Prostate gland (tissue), 2 donors: ENCODE measurements at places on chromosomes 16 and 17.

GRCh38 chr16:67226295-67226803 is 581 bp upstream of the TMEM208 start:
- H3K27me3 ChIP-seq = no peaks in the 10 kb centered on the region
- DNase-seq = no peak
- H3K36me3 ChIP-seq = peaks cover 23% of the 10 kb centered on the region
- peak overlapping the region; percentile 82 for H3K4me3 ChIP-seq
- H3K27ac ChIP-seq = peak overlapping the region; percentile 73
- no peaks in the 10 kb centered on the region for H3K4me1 ChIP-seq

DNA sequence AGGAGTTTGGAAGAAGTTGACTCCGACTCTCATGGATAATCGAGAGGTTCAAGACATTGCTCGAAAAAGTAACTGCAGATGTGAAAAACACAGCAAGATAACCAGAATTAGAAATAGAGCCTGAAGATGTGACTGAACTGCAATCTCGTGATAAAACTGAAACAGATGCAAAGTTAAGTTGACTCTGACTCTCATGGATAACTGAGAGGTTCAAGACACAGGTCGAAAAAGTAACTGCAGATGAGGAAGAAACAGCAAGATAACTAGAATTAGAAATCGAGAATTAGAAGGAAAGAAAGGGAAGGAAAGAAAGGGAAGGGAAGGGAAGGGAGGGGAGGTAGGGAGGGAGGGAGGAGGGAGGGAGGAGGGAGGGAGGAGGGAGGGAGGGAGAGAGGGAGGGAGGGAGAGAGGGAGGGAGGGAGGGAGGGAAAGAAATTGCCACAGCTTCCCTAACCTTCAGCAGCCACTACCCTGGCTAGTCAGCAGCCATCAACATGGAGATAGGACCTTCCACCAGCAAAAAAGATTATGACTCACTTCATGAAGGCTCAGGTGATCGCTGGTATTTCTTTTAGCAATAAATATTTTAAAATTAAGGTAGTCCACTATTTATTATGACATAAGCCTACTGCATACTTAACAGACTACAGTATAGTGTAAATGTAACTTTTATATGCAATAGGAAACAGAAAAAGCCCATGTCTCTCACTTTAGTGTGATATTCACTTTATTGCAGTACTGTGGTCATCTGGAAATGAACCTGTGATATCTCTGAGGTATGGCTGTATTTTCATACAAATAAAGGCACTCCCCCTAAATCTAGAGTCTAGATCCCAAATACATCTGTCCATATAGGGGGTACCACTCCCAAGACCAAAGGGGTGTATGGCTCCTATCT is 68.3 kb downstream of the KANSL1 start:
- no peak overlapping the region for H3K27ac ChIP-seq
- no peaks in the 10 kb centered on the region for H3K36me3 ChIP-seq
- no peaks in the 10 kb centered on the region for H3K27me3 ChIP-seq

DNA sequence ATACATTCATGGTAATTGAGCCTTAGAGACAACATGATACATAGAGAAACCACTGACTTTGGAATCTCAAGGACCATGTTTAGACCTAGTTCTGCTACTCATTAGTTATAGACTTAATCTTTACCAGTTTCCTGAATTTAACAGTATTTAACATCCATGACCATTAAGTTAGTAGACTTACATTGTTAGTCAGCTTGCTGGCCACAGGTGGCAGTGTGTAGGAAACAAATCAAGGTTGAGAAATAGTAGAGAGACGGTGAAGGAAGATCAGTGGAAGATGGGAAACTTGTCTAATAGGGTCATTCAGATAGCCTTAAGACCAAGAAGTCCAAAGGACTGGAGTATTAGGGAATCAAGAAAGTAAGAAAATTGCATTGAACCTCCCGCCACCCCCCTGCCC is 31.0 kb downstream of the OMG start:
- no peak overlapping the region for H3K27ac ChIP-seq
- H3K4me1 ChIP-seq = no peaks in the 10 kb centered on the region
- H3K36me3 ChIP-seq = no peaks in the 10 kb centered on the region
- H3K4me3 ChIP-seq = no peak overlapping the region

DNA sequence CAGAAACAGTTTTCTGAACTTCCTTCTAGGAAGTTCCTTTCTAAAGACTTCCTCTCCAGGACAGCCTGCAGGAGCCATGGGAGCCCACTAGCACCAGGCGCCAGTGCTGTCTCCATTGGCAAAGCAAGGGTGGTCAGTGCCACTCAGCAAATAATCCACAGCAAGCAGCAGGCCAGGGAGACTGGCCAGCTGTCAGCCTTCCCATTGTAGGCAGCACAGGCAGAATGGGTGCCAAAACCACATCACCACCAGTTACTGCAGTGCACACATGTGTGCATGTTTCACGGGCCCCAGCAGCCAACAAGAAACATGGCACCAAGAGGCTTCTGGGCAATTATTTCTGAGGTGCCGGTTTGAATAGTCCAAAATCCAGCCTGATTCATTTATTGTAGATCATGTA is 26.7 kb downstream of the DNASE1 start:
- H3K36me3 ChIP-seq = no peaks in the 10 kb centered on the region
- no peak overlapping the region for H3K27ac ChIP-seq
- H3K27me3 ChIP-seq = no peaks in the 10 kb centered on the region
- H3K4me1 ChIP-seq = no peaks in the 10 kb centered on the region

- no peak overlapping the region for H3K4me3 ChIP-seq
- peaks cover 3% of the 10 kb centered on the region for H3K27me3 ChIP-seq
These were observed 94.5 kb upstream of the WSCD1 start for GRCh38 chr17:5975661-5976060.

DNA sequence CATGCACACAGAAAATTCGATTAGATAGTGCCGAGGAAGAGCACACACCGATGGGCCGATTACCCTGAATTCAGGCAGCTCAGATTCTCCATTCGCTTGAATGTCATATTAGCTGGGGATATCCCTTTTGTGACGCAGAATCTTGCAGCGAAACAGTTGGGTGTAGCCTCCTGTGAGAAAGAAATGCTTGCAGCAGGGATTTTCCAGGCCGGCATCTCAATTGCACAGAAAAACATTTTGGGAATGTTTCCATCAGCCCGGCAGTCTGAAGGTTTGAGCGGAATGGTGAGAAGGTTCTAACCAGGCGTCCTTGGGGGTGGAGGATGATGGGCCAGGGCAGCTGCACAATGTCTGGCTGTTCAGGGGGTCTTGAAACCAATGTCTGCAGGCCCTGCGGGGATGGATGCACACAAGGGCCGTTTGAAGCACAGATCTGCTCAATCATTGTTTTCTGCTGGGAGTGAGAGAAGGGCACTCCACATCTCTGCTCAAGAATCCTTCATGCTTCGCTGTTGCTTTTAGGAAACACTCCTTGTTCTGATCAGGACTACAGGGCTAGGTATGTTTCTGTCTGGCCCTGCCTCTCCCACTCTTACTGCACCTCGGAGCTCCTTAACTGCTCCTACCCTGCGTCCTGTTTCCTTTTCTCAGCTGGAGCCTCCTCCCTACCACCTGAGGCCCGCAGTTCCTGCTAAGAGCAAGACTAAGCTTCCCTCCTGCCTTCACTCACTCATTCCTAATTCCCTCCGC is 94.6 kb downstream of the CMIP start:
- no peak overlapping the region for H3K27ac ChIP-seq
- H3K4me3 ChIP-seq = no peak overlapping the region
- no peaks in the 10 kb centered on the region for H3K36me3 ChIP-seq
- no peaks in the 10 kb centered on the region for H3K27me3 ChIP-seq
- DNase-seq = no peak
- H3K4me1 ChIP-seq = peaks cover 2% of the 10 kb centered on the region

GRCh38 chr17:2195729-2196128 is 107.9 kb downstream of the SMG6 start:
- H3K27ac ChIP-seq = no peak overlapping the region
- no peaks in the 10 kb centered on the region for H3K27me3 ChIP-seq
- H3K36me3 ChIP-seq = no peaks in the 10 kb centered on the region

GRCh38 chr16:71671165-71671564 is 45.2 kb downstream of the MARVELD3 start:
- H3K36me3 ChIP-seq = no peaks in the 10 kb centered on the region
- H3K4me1 ChIP-seq = no peaks in the 10 kb centered on the region
- no peaks in the 10 kb centered on the region for H3K27me3 ChIP-seq

GRCh38 chr16:66493490-66494401 is 56.2 kb downstream of the TK2 start:
- no peak overlapping the region for H3K4me3 ChIP-seq
- no peaks in the 10 kb centered on the region for H3K27me3 ChIP-seq
- no peaks in the 10 kb centered on the region for H3K4me1 ChIP-seq
- no peak for DNase-seq

DNA sequence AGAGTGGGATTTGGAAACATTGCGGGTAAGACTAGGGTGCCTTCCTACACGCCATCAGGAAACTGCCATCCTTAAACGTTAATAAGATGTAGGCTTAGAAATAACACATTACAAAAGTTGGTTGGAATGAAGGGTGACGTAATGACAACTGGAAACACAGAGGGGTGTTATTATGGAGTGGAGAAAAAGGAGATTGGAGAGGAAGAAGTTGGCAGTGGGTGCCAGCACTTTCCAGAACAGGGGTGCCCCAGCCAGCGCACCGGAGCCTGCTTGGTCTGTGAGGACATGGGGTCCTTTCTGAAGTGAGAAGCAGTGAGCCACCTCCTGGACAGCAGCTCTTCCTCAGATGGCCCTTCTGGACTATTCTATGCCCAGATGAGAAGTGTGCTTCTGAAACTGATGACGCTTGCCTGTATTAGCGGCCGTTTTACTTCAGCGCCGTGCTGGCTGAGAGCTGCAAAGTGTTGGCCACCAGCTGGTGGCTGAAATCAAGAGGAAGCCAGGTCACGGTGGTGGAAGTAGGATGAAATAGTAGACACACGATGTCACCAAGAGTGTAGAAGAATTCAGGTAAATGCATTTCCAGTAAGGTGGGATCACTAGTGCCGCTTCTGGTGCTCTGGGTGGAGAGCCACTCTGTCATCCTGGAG is 244.8 kb downstream of the NTN1 start:
- H3K27me3 ChIP-seq = no peaks in the 10 kb centered on the region
- no peak overlapping the region for H3K27ac ChIP-seq
- H3K4me1 ChIP-seq = no peaks in the 10 kb centered on the region
- no peak overlapping the region for H3K4me3 ChIP-seq
- no peak for DNase-seq
- no peaks in the 10 kb centered on the region for H3K36me3 ChIP-seq

GRCh38 chr17:7431231-7431630 is 2.6 kb downstream of the SPEM3 start:
- no peaks in the 10 kb centered on the region for H3K27me3 ChIP-seq
- H3K27ac ChIP-seq = no peak overlapping the region
- H3K4me1 ChIP-seq = peaks cover 6% of the 10 kb centered on the region
- no peak overlapping the region for H3K4me3 ChIP-seq

DNA sequence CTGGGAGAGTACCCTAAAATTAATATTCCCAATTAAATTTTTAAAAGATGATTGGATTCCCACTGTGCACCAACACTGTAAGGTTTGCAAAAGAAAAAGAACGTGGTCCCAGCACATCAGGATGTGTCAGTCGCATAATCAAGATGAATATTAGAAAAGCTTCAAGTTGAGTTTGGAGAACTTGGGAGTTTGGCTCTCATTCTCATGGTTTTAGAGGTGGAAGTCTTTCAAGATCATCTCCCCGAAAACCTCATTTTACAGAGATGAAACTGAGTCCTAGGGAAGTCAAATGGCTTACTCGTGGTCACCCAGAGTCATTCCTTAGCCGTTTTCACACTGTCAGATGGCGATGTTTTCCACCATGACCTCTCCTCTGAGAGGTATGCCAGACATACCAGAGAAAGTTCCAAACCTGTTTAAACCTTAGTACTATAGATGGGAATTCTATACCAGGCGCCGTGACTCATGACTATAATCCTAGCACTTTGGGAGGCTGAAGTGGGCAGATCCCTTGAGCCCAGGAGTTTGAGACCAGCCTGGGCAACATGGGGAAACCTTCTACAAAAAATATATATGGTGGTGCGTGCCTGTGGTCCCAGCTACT is 1.2 kb downstream of the SEC14L1 start:
- H3K4me3 ChIP-seq = peak overlapping the region; percentile 97
- no peaks in the 10 kb centered on the region for H3K27me3 ChIP-seq
- H3K36me3 ChIP-seq = no peaks in the 10 kb centered on the region

- peak overlapping the region; percentile 48 for H3K27ac ChIP-seq
- no peak overlapping the region for H3K4me3 ChIP-seq
- H3K4me1 ChIP-seq = peaks cover 8% of the 10 kb centered on the region
- no peaks in the 10 kb centered on the region for H3K27me3 ChIP-seq
These were observed 224.8 kb upstream of the TNRC6C start for GRCh38 chr17:77733576-77734296.

DNA sequence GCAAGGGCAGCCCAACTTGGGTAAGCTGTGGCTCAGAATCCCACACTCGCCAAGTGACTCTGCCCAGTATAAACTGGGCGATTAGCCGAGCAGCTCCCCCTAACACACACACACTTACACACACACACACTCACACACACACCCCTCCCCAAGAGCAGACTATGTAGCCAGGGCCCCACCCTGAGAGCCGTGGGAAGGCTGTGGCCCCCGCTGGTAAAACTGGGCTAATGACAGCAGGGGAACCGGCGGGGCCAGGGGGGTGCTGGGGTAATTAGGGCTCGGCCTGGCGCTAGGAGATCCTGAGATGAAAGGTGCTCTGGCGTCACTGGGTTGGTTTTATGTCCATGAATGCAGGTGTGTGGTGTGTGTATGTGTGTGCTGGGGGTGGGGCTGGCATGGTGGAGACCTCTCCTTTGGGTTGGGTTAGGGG is 1.1 kb upstream of the THRA start:
- no peak overlapping the region for H3K27ac ChIP-seq
- H3K36me3 ChIP-seq = no peaks in the 10 kb centered on the region
- no peak for DNase-seq
- H3K4me3 ChIP-seq = no peak overlapping the region
- no peaks in the 10 kb centered on the region for H3K4me1 ChIP-seq
- H3K27me3 ChIP-seq = no peaks in the 10 kb centered on the region

- no peaks in the 10 kb centered on the region for H3K4me1 ChIP-seq
- no peaks in the 10 kb centered on the region for H3K36me3 ChIP-seq
- H3K4me3 ChIP-seq = peak overlapping the region; percentile 96
- DNase-seq = no peak
- no peaks in the 10 kb centered on the region for H3K27me3 ChIP-seq
- H3K27ac ChIP-seq = peak overlapping the region; percentile 99
These were observed 486 bp upstream of the WSB1 start for GRCh38 chr17:27293359-27293897.

DNA sequence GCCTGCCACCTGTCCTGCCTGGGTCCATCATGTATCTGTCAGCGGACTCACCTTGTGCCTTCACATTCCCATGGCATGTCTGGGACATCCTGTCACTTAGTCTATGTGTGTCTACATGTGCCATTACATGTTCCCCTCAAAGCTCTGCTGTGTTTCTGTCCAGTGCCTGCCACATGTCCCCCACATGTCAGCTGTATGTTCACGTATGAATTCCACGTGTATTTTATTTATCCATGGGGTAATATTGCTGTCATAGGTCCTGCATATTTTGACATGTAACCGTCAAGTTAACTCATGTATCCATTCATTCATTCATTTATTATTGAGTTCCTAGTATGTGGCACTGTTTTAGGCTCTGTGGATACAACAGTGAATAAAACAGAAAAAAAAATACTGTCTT is 20.8 kb downstream of the TMEM92 start:
- no peak overlapping the region for H3K27ac ChIP-seq
- no peaks in the 10 kb centered on the region for H3K27me3 ChIP-seq
- H3K4me3 ChIP-seq = no peak overlapping the region
- H3K36me3 ChIP-seq = no peaks in the 10 kb centered on the region
- DNase-seq = no peak

GRCh38 chr17:75487351-75488070 is 27.8 kb downstream of the CASKIN2 start:
- H3K27ac ChIP-seq = no peak overlapping the region
- H3K36me3 ChIP-seq = no peaks in the 10 kb centered on the region
- DNase-seq = no peak
- H3K27me3 ChIP-seq = no peaks in the 10 kb centered on the region
- H3K4me1 ChIP-seq = no peaks in the 10 kb centered on the region
